Heart right ventricle (tissue), 16 donors: ENCODE measurements at places on chromosomes 1 and 21.
A peak's percentile ranks its signal among the peaks of the same experiment; 100 is the strongest.

- H3K27me3 ChIP-seq, result no peaks in the 10 kb centered on the region
- H3K4me1 ChIP-seq, result no peaks in the 10 kb centered on the region
Observed at GRCh38 chr1:72936151-72936740, 653.9 kb upstream of the NEGR1 start.

GRCh38 chr1:203199816-203200571 lies 13.5 kb upstream of the CHI3L1 start:
- H3K27me3 ChIP-seq, result peaks cover 3% of the 10 kb centered on the region
- peaks cover 11% of the 10 kb centered on the region for H3K4me1 ChIP-seq
- no peaks in the 10 kb centered on the region for H3K36me3 ChIP-seq

GRCh38 chr1:47676311-47677054 lies 238.6 kb downstream of the FOXD2 start:
- no peaks in the 10 kb centered on the region for H3K4me1 ChIP-seq
- H3K27me3 ChIP-seq, result peaks cover 15% of the 10 kb centered on the region
- no peak for DNase-seq
- no peaks in the 10 kb centered on the region for H3K36me3 ChIP-seq
- H3K4me3 ChIP-seq, result no peak overlapping the region

DNA sequence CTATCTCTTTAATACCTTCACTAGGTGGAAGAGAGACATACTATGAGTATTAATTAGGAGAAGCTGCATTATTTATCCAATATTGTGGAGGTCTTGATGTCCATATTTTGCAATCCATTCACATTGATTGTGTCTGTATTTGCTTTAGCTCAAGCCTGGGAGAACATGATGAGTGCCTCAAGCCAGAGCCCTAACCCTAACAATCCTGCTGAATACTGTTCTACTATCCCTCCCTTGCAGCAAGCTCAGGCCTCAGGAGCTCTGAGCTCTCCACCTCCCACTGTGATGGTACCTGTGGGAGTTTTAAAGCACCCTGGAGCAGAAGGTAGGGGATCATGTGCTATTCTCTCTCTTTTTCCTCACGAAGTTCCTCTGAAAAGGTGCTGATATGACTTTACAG lies 99.5 kb downstream of the CC2D1B start:
- no peaks in the 10 kb centered on the region for H3K4me1 ChIP-seq
- H3K27ac ChIP-seq, result no peak overlapping the region
- no peak overlapping the region for H3K4me3 ChIP-seq
- no peak for DNase-seq

GRCh38 chr21:25375675-25376074 lies 231.6 kb downstream of the MRPL39 start:
- no peak overlapping the region for H3K27ac ChIP-seq
- no peak for DNase-seq
- H3K4me3 ChIP-seq, result no peak overlapping the region
- H3K36me3 ChIP-seq, result no peaks in the 10 kb centered on the region

GRCh38 chr1:172326136-172326535 lies 94.3 kb upstream of the C1orf105 start:
- no peak for DNase-seq
- no peak overlapping the region for H3K27ac ChIP-seq
- H3K4me3 ChIP-seq, result no peak overlapping the region
- peaks cover 18% of the 10 kb centered on the region for H3K4me1 ChIP-seq
- H3K27me3 ChIP-seq, result no peaks in the 10 kb centered on the region
- no peaks in the 10 kb centered on the region for H3K36me3 ChIP-seq

DNA sequence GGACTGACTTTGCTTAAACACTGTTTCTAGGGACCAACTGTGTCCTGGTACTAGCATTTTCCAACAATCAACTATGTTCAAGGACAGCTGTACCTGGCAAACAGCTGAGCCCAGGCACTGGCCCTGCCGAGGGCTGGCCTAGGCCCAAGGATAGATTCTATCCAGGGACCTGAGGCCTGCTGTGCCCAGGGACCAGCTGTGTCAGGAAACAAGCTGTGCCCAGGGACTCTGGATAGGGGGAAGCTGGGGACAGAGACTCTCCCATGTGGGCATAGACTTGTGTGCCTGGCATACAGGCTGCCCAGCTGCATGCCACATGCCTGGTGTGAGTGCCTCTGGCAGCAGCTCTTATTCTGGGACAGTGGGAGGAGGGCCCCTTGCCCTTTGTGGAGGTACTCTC lies 38.1 kb upstream of the POU3F1 start:
- peak; percentile 43 for DNase-seq
- H3K4me1 ChIP-seq, result no peaks in the 10 kb centered on the region
- H3K27ac ChIP-seq, result peak overlapping the region; percentile 31
- H3K27me3 ChIP-seq, result peaks cover 8% of the 10 kb centered on the region
- no peaks in the 10 kb centered on the region for H3K36me3 ChIP-seq

DNA sequence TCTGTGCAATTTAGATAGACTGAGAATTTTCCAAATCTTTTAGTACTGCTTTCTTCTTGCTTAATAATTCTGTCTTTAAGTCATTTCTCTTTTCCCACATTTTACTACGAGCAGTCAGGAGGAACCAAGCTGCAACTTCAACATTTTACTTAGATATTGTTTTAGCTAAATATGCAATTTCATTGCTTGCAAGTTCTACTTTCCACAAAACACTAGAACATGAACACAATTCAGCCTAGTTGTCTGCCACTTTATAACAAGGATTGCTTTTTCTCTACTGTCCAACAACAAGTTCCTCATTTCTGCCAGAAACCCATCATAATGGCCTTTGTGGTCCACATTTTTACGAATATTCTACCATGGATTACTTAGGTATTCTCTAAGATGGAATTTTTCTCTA lies 36.6 kb downstream of the SORT1 start:
- peaks cover 11% of the 10 kb centered on the region for H3K4me1 ChIP-seq
- H3K36me3 ChIP-seq, result peaks cover 10% of the 10 kb centered on the region
- DNase-seq, result no peak
- H3K4me3 ChIP-seq, result no peak overlapping the region

GRCh38 chr1:51693419-51694155 lies 76.7 kb downstream of the OSBPL9 start:
- peaks cover 18% of the 10 kb centered on the region for H3K4me1 ChIP-seq
- H3K36me3 ChIP-seq, result no peaks in the 10 kb centered on the region
- H3K4me3 ChIP-seq, result no peak overlapping the region
- no peak for DNase-seq
- no peak overlapping the region for H3K27ac ChIP-seq

- peaks cover 7% of the 10 kb centered on the region for H3K4me1 ChIP-seq
- H3K27ac ChIP-seq, result no peak overlapping the region
- no peak for DNase-seq
Observed at GRCh38 chr1:14136152-14136763, 436.3 kb downstream of the PRDM2 start.

GRCh38 chr1:82478916-82479315 lies 678.2 kb downstream of the ADGRL2 start:
- no peak overlapping the region for H3K4me3 ChIP-seq
- no peaks in the 10 kb centered on the region for H3K27me3 ChIP-seq
- no peak for DNase-seq
- no peaks in the 10 kb centered on the region for H3K4me1 ChIP-seq
- H3K36me3 ChIP-seq, result no peaks in the 10 kb centered on the region
- H3K27ac ChIP-seq, result no peak overlapping the region

- DNase-seq, result no peak
- H3K27ac ChIP-seq, result no peak overlapping the region
- no peaks in the 10 kb centered on the region for H3K36me3 ChIP-seq
- H3K4me3 ChIP-seq, result no peak overlapping the region
- H3K27me3 ChIP-seq, result no peaks in the 10 kb centered on the region
Observed at GRCh38 chr1:41632781-41633575, 148.5 kb upstream of the EDN2 start.

GRCh38 chr1:224432672-224433040 lies 1.9 kb downstream of the WDR26 start:
- H3K27ac ChIP-seq, result peak overlapping the region; percentile 92
- H3K4me3 ChIP-seq, result peak overlapping the region; percentile 96
- peaks cover 20% of the 10 kb centered on the region for H3K36me3 ChIP-seq
- no peaks in the 10 kb centered on the region for H3K27me3 ChIP-seq
- DNase-seq, result no peak
- peaks cover 59% of the 10 kb centered on the region for H3K4me1 ChIP-seq
